ENCODE measurements at places on chromosomes 3 and 15.

GRCh38 chr3:182710557-182711157 is 82.6 kb upstream of the ATP11B start:
- no peak for DNase-seq

- no peak for DNase-seq
Observed at GRCh38 chr3:137108699-137109440, 151.1 kb downstream of the IL20RB start.

GRCh38 chr3:54999811-55000210 is 72.0 kb upstream of the LRTM1 start:
- DNase-seq = no peak

DNA sequence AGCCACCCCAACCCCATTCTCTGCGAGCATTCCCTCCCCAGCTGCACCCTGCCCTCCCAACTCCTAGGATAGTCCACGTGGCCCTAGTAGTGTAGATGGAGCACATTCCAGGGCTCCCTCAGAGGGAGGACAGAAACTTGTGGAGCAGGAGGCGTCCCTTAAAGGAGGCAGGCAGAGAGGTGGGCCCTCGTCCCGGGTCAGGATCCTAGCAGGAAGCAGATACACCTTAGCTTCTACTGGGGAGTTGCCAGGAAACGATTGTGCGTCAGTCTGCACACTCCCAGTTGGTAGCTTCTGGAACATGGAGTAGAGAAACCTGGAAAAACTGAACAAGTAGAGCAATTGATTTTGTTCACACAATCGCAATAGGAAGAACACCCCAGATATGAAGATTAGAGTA is 43.9 kb upstream of the KLHL25 start:
- no peak for DNase-seq

- no peak for DNase-seq
Observed at GRCh38 chr3:178223876-178224275, 312.4 kb upstream of the KCNMB2 start.

DNA sequence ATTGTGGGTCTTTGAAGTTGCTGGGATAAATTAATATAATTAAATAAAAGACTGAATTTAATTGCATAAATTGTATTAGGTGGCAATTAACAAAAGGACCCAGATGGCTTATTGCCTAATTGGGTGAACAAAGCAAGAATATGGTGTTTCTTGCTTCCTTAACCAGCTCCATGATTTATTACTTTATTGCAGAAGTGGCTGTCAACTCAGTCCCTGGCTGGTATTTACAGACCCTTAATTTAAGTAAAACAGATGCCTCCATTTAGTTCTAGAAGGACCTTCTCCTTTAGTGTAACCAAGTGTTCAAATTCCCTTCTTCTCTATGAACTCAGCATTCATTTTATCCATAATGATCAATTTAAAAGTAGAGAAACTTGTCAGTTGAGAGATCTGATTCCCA is 35.1 kb downstream of the DPH3 start:
- DNase-seq = no peak

DNA sequence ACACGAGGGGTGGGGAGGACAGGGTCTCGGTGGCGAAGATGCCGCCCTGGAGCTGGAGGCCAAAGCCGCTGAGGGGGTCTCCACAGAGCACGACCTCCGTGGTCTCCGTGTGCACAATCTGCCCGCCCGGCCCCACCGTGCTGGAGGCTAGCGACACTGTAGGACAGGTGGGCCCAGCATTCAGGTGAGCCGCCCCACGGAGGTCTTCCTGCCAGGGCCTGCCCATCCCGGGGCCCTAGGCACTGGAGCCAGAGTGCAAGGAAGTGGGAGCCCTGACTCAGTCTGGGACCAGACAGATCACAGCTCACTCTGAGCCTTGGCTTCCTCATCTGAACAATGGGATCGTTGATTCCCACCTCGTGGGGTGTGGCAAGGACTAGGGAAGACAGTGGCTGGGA is 25.8 kb downstream of the GRIP2 start:
- DNase-seq = no peak

GRCh38 chr3:174162550-174162949 is 696.6 kb upstream of the NAALADL2 start:
- no peak for DNase-seq

- no peak for DNase-seq
Observed at GRCh38 chr3:66432767-66433521, 67.9 kb downstream of the LRIG1 start.

DNA sequence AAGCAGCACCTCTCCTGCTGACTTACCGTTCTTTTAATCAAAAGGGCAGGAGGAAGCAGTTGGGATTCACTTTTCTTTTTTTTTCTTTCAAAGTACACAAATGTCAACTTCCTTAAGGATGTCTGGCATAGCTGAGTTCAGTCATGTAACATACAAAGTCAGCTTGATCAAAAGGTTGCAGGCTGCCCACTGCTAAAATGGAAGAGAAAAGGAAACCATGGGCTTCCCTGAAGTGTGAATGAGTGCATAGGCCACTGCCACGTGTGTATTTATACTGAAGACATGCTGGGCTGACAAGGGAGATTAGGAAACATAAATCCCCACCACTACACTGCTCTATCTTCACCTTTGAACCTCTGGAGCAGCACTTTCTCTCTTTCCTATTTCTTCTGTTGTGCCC is 312.5 kb downstream of the TIGIT start:
- no peak for DNase-seq

DNA sequence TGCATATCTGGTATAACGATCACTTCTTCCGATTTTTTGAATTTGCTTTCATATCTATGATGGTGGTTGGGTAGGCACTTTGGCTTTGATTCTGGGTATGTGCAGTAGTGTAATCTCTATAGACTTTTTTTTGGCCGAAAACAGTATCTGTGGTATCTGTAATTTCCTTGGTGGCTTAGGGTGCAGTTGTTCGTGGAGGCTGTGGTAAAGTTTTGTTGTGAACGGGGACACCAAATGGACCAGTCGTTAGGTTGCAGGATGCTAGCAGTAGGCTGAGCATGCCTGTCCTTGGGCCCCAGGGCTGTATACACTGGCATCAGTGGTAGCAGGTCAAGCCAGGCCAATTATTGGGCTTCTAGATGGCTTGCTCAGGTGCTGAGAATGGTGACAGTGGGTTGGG is 55.2 kb downstream of the CCDC66 start:
- no peak for DNase-seq

GRCh38 chr3:156300371-156300770 is 180.0 kb downstream of the KCNAB1 start:
- DNase-seq = no peak

DNA sequence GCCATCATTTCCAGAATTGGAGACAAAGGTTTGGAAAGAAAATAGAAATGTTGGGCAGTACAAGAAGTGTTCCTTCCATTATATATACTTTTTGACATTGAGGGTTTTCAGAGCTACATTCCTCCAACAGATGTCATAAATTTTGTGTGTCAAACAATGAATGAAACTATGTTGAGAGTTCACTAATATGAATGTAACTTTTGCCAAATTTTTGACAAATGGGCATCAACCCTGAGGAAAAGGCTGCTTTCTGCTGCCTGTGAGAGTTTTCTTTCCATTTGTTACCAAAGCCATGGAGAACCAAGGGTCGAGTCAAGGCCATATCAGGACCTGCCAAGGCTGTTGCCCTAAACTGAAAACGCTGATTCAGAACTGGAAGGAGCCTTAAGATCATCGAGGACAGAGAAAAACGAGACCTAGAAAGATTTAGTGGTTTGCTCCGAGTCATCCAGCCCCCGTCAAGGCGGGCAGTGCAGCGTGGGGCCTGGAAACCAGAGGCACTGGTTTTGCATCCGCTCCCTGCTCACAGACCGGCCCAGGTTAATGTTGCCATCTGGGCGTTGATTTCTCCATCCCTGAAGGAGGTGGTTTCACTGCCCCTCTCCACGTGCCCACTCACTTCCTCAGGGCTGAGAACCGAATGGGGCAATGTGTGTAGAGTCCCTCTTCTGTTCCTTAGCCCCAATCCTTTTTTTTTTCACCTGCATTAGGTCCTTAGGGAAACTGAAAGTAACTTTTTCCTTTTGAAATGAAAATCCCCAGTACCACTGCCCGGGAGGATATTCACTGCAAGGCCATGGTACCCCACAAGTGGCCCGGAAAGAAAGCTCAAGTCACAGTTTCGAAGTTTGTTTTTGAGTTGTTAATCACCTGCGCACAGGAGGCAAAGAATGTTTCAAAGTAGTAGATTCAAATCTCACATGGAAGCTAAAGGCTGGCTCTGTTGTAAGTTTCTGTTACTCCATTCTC is 32.8 kb downstream of the TPM1 start:
- no peak for DNase-seq

DNA sequence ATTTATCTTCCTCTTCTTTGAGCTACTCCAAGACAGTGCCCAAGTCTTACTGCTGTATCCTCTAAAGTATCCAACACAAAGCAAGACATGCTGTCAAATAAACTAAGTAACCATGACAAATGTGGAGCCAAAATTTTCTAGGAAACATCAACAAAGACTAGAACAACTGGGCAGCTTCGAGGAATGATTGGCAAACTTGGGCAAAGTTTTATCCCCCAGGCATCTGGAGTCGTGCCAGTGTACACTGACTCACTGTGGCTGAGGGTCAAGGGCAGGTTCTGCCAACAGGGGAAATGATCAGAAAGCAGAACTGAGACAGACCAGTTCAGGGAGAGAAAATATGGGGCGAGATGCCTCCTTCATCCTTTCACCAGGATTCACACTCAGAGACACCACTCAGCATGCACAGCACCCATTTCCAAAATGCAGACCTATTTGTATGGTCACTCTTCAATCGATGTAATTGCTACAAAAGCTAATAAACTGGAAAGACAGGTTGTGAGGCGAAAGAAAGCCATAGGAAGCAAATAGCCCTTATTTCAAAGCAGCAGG is 65.8 kb downstream of the MB21D2 start:
- no peak for DNase-seq

GRCh38 chr3:100954990-100955389 is 38.2 kb downstream of the ABI3BP start:
- DNase-seq = no peak

DNA sequence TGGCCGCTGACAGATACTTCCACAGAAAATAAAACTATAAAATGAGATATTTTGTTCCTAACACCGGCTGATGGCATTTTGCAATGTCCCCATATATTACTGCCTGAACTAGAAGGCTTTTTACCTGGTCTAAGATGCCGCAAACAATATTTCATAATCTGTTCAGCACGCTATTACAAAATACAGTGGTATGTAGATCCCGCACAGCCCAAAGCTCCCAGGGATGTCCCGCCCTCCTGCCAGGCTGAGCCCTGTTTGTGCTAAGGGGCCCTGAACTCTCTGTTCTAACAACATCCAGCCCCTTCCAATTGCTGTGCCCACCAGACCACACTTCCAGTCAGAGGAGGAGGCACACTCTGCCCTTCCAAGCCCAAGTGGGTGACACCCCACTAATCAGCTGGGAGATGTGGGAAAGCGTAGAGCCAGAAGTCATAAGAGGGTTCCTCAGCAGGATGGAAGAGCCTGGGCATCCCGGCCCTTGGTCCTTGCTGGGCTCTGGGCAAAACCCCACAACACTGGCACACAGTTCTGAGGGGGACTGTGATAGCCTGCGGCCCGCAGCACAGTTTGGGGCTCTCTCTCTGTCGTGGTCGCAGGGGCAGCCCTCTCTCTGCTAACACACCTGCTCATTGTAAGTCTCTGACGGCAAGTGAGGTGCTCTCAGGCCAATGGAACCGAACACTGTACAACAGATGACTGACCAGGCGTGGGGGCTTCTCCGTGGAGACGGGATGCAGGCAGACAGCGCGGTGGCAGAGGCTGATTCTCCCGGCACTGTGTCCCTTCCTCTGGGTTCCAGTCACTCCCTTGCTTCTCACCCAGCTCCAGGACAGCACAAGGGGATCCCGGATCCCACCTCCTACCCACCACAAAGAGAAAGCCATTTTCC is 55.2 kb downstream of the PCSK6 start:
- DNase-seq = no peak

GRCh38 chr3:179450261-179450701 is 989 bp downstream of the GNB4 start:
- no peak for DNase-seq

DNA sequence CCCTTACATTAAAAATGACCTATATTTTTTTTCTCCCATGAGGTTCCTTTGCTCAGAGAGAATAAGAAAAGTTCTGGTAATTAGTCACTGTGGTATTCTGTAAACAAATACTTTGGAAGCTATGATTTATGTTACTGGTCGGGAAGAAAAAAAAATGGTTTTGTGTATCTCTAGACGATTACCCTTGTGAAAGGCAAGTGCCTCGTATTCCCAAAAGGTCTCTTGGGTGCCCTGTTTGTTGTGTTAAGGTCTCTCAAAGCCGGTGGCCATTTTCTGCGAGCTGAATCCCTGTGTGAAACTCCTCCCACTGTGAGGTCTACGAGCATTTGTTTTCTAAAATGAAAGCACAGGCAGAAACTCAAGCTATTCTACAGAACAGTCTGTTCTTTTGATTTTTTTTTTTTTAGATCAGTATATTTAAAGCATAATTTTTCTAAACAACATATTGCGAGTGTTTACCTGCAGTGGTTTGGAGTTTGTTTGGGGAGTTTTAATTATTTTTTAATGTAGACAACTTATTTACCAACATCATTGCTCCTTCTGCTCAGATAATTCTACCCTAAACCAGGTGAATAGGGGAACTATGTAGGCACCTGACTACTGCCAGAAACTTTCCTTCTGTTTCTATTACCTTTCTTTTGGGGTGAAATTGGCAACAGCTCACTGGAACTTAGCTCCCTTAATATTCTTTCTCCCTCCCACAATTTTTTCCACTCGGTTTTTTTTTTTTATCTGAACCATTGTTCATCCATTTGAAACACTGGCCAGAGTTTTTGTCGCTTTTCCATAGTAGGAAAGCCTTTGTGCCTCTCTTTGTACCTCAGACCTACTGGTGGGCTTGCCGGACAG is 44.0 kb downstream of the ZBTB38 start:
- peak; percentile 15 for DNase-seq

- DNase-seq = no peak
Observed at GRCh38 chr3:158221426-158221825, 111.5 kb downstream of the RSRC1 start.

DNA sequence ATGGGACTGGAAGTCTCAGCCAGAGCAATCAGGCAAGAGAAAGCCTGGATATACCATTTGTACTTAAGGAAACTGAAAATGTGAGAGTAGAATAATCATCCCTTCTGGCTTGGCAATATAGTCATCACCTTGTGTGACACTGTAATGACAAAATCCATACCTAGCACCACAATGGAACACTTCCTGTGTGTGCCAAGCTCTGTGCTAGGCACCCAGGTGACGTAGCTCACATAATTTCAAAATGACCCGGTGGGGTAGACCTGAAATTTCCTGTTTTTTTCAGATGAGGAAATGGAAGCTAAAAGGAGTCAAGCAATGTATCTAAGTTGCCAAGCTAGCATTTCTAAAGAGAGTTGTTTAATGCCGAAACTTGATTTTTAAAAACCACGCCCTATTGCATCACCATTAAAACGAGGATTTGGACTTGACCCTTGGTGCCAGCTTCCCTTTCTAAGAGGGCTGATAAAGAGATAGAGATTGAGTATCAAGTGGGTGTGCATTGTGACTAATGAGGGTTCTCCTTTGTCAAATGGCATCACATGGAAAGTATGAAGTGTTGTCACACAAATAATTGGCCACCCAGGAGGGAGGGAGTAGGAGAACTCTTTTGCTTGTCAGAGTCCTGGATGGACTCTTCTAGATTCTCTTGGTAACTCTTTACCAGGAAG is 141.3 kb upstream of the PDZRN3 start:
- DNase-seq = no peak
